ENCODE measurements at places on chromosomes 16 and 17.

DNA sequence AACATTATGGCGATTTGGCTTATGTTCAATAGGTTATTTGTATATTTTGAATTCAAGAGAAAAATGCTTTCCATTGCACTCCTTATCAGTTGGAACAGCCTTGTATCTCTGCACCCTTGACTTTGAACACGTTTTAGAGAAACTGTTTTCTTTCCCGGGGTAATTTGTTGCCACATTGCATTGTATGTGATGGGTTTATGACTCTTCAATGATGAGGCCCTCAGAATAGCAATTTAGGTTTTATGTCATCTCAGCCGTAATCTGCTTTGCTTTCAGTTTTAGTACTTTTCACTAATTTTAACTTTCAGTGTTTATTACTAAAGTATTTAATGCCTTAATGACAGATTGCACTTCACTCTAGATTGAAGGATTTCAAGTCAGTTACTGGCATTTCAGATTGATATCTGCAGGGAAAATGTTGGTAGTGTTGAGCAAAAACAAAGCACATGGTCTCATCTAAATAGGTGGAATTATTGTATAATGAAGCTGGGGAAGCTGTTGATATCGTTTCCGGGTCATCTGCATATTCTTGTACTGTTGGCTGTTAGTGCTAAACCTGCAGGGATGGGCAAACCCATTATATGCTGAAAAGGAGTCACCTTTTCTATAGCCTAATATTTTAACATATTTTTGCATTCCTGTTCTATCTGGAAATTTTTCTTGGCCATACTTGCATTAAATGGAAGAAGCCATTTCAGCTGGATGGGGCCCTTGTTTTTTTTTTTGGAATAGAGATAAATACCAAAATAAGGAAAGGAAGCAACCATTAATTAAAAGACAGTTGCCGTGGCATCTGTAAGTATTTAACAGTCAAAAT, 2.0 kb downstream of the LUC7L3 start:
- DNase-seq, result no peak

GRCh38 chr16:48197294-48197693, 41.5 kb upstream of the ABCC12 start:
- no peak for DNase-seq

DNA sequence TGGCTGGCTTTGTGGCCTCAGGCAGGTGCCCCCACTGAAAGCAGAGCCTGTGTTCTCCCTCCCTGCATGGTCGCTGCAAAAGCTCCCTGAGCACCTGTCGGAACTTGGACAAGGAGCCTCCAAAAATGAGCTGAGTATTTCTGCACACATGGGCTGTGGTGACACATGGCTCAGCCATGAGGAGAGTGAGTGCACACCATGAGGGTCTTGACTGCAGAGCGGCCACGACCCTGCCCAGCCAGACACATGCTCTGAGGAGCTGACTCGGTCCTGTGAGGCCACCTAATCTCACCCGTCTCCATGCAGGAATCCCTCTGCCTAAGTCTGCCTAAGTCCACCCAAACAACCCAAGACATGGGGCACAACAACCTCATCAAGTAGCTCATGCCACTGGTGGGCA, 128.9 kb downstream of the DYNLRB2 start:
- no peak for DNase-seq

DNA sequence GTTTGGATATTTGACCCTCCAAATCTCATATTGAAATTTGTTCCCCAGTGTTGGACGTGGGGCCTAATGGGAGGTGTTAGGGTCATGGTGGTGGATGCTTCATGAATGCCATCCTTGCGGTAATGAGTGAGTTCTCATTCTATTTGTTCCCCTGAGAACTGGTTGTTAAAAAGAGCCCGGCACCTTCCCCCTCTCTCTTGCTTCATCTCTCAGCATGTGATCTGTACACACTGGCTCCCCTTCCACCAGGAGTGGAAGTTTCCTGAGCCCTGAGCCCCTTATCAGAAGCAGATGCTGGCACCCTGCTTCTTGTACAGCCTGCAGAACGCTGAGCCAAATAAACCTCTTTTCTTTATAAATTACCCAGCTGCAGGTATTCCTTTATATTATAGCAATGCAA, 25.6 kb downstream of the PIK3R6 start:
- DNase-seq, result no peak

DNA sequence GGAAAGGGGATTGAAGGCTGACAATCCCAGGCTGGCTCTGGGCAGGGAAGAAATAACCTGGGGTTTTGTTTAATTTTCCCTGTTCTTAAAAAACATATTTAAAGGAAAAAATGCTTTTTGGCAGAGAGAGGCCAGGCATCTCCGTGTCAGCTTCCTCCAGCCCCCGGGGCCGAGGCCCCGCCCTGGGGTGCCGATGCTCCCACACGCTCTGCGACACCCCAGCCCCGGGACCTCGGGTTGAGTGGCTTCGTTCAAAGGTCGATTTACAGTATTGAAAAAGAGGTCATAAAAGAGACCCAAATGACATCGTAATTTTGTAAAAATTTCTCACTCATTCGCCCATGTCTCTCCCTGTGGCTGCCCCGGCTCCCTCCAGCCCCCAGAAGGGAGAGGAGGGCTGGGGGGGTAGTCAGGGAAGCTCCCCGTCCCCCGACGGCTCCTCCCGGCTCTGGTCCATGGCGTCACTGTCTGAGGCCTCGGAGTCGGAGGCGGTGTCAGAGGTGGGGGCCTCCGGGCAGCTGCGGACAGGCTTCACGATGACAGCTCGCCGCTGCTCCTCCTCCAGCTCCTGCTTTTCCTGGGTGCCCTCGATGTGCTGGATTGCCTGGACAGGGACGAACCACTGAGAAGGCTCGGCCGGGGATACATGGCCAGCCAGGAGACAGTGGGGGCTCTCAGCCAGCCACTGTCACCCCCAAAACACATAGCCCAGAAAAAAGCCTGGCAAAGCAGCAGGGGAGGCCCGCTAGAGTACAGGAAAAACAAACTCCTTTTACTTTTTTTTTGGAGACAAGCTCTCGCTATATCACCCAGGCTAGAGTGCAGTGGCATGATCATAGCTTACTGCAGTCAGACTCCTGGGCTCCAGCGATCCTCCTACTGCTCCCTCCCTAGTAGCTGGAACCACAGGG, 14.9 kb downstream of the TFAP4 start:
- DNase-seq, result no peak

DNA sequence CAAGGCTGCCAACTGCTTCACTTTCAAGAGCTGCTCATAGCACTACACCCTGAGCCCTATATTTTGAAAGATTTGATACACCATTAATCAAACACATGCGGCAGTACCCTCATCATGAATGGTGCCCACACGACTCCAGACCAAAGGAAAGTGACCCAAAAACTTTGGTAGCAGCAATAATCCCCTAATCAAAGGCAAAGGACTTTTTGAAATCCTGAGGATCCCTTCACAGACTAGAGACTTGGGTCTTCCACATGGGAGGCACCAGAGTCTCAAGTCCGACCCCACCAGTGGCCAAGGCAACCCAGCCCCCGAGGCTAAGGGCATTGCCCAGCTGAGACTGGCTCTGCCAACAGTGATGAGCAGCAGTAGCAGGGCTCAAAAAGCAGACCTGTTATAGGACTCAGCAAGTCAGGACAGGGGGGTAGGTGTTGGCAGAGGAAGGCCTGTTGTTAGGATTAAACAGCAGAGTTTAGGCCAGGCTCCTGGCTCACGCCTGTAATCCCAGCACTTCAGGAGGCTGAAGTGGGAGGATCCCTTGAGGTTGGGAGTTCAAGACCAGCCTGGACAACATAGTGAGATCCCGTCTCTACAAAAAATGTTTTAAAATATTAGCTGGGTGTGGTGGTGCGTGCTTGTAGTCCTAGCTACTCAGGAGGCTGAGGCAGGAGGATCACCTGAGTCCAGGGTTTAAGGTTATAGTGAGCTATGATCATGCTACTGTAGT, 3.2 kb downstream of the TRIM25 start:
- no peak for DNase-seq

DNA sequence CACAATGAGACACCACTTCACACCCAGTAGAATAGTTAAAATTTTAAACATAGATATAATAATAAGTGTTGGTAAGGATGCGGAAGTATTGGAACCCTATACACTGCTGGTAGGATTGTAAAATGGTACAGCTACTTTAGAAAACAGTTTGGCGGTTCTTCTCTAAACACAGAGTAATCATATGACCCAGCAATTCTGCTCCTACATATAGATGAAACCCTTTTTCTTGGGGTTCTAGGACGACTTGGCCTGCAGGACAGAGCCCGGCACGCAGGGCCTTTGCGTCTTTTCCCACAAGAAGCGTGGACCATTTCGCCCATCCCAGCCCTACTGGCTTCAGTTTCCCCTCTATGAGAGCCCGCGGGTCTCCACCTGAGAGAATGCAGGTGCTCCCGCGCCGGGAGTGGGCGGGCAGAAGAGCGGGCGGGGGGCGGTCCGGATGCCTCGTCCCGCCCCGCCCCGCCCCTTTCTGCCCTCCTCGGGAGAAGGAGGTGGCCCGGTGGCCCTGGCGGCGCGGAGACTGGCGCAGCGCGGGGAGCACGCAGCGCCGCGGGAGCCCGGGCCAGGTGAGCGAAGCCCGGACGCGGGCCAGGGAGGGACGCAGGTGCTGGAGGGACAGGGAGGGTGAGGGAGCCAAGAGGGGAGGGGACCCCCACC, at the start of gene SDR42E2:
SDR42E2 (plus strand) TSS at position 508 of the 657 bp plus-strand sequence. CDS start 3,077 bp downstream, outside the sequence.
- no peak for DNase-seq

- DNase-seq, result no peak
Observed at GRCh38 chr17:41518789-41519449, at the start of gene KRT15. TSS of gene KRT15 (minus strand) at chr17:41518890. CDS start at chr17:41518827, 63 bp downstream.

DNA sequence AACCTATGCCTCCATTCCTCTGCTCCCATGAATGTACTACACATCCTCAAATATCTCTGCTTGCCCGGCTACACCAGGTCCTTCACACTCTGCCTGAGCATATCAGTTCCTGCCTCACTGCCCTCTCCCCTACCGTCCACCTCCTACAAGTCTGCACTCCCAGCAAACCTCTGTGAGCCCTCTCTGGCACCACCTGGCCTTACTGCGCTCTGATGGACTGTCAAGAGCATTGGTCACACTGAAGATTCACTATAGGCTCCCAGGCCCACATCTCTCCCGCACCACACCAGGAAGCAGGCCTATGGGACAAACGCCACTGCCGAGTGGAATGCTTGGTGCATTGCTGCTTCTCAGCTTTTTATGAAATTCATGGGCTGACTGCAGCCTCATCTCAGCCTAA, 8.9 kb downstream of the GINS2 start:
- DNase-seq, result no peak

DNA sequence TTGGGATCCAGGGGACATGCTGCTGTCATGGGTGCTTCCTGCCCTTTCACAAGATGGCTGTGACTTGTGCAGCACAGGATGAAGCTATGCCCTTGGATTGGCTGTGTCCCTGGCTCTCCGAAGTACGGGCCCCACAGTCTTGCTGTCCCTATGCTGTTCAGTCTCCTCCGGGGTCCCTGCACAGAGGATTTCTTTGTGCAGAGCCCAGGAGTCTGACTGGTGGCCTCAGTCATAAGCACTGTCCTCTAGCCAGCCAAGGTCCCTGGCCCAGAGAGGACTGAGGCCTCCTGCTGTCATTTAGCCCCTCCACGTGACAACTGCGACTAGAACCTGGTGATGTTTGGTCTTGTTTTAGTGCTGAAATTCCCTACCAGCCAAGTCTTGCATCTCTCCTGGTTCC, 42.4 kb upstream of the CRISPLD2 start:
- no peak for DNase-seq

DNA sequence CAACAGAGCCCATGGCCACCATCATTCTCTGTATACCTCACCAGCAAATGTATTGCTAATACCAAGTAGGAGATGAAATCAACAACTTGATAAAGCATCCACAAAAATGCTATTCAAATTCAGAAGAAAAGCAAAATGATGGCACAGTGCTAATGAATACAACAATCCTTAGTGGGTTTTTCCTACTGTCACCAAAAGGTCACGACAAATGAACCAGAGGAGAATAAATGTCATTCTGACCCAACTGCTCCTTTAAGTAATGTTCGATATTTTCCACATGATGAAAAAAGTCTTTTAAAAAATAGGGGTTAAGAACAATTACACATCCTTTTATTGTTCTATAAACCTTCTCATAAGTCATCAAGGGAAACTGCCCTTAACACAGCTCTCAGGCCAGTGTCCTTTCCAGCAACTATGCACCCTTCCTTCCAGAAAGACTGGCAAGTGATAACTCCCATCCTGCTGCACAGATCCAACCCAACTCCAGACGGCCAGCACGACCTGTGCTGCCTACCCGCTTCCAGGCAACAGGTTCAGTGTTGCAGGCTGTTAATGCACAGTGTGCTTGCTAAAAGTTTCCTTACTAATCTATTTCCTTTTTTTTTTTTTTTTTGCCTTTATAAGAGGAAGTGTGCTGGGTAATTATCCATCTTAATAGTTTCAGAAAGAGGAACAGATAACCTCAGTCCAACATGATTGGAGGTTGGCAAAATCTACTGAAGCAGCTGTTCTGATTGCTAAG, 15.4 kb downstream of the FBXO31 start:
- DNase-seq, result no peak

- DNase-seq, result no peak
Observed at GRCh38 chr16:57903656-57904055, 67.3 kb downstream of the CNGB1 start.

- no peak for DNase-seq
Observed at GRCh38 chr17:30323262-30323894, 10.5 kb downstream of the TMIGD1 start.

DNA sequence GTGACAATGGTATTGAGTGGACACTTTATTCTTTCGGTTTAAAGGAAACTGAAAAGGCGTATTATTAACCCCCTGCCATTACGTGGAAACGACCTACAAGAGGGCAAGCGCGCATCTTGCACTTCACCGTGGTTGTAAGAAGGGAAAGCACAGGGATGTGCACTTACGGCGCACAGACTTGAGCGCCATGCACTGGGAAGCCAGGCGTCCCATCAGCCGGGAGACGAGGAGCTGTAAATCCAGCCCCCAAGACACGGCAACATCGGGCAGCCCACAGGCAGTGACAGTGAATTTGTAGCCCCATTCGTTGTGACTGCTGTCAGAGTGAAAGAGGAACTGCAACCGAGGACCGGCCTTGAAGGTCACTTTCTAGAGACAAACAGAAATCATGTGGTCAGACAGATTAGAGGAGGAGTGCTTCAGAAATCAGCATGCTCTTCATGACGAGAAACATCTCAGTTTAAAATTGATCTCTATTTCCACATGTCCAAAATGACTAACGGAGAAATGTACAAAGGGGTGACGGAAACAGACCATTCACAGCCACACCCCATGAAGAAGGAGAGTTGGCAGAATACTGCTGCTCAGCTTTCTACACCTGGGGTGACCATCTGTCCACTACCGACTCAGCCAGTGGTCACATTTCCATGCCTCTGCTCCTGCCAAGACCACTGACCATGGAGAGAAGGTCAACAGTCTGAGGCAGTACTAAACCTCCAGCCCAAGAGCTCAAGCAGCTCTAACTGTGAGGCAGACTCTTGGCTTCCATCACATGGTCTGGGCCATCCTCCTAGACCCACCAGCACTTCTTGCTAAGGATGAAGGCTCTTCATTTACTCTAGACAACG, 68.6 kb downstream of the ZZEF1 start:
- DNase-seq, result no peak

DNA sequence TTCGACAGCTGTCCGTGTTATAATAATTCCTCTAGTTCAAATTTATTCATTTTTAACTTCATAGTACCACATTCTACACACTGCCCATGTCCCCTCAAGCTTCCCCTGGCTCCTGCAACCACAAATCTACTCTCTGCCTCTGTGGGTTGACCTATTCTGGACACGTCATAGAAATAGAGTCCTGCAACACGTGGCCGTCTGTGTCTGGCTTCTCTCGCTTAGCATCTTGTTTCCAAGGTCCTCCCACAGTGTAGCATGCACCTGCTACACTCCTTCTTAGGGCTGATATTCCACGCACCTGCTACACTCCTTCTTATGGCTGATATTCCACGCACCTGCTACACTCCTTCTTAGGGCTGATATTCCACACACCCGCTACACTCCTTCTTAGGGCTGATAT, 16.5 kb downstream of the SCGB1C2 start:
- no peak for DNase-seq
